ENCODE measurements at places on chromosomes 12 and 14.

DNA sequence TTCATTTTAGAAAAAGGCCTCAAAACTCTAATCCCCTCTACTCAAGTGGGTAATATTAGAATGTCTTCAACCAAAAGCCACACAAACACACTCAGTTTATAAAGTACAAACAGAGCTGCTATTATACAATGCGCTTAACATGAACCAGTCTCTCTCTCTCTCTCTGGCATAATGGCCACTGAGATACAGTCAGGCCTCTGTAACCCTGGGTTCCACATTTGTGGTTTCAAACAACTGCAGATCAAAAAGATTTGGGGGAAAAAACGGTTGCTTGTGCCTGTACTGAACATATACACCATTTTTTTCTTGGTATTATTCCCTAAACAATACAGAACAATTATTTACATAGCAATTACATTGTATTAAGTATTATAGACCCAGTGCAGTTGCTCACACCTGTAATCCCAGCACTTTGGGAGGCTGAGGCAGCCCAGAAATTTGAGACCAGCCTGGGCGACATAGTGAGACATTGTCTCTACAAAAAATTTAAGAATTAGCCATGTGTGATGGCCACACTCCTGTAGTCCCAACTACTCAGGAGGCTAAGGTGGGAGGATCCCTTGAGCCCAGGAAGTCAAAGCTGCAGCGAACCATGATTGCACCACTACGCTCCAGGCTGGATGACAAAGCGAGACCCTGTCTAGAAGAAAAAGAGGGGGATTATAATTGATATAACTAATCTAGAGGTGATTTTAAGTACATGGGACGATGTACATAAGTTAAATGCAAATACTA lies 5.6 kb downstream of the SLC11A2 start:
- DNase-seq: no peak

- no peak for DNase-seq
Observed at GRCh38 chr14:21160061-21160610, 4.3 kb upstream of the OR5AU1 start.

DNA sequence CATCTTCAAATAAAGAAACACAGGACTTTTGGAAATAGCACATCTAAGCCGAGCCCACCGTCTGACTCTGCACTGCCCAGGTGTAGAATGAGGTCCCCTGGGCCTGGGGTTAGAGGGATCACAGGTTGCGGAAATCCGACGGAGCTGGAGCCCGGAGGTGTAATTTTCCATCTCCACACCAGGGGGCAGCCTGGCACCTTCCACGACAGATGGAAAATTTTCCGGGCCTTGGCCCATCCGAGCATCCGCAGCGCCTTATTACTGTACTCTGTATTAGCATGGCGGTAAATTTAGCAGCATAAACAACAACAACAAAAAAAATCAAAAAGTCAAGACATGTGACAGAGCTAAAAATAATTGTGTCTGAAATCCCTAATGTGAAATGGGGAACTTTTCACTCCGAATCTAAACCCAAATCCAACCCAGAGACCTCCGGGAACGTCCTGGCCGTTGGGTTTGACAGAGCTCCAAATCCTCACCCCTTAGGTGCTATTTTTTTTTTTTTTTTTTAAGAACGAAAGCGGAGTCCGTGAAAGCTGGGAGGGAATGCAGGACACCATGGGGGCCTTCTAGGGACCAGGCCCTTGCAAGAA lies 93.9 kb downstream of the KSR2 start:
- DNase-seq: peak; percentile 26

DNA sequence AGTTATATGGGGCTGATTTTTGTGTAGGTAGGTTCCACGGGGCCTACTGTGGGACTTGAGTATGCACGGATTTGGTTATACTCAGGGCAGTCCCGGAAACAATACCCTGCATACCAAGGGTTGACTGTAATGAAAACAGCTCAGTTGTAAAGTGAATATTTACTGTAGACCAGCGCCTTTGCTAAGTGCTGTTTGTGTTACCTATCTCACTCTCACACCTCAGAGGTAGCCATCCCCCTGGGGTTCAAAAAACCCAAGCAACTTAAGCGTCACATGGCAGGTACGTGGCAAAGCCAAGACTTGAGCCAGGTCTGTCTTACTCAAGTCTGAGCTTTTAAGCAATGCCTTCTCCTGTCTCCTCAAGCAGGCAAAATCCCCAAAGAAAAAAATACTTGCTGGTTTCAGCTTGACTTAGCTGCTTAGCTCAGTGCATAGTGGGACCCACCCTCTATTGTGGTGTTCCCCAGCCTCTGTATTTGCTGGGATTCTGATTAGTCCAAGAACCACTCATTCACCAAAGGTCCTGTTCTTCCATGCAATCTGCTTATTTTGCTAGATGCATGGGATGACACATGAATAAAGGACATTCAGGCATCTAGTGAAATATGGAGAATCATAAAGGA lies 34.2 kb upstream of the STRN3 start:
- DNase-seq: no peak

All from stimulated activated CD8-positive, alpha-beta memory T cell treated with anti-CD3 and anti-CD28 coated beads, Interleukin-2, amount 100 ng/mL, for 1 hour (primary cell).